ENCODE measurements at places on chromosomes 7 and 10.

DNA sequence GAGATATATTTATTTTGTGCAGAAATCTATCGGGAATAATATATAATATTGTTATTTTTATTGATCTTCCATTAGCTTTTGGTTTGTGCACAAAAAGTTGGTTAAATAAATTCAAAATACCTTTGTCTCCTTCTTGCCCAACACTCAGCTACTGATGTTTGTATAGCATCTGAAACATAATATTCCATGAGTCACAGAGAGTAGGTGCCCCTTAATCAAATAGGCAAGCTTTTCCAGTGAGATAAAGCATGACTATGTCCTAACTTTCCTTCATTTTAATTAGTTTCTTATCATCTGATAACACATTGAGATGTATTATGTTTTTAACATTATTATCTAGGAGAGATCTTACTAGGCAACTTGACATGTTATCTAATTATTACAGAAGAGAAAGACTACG lies 432.2 kb downstream of the KIF20B start:
- no peak for DNase-seq

DNA sequence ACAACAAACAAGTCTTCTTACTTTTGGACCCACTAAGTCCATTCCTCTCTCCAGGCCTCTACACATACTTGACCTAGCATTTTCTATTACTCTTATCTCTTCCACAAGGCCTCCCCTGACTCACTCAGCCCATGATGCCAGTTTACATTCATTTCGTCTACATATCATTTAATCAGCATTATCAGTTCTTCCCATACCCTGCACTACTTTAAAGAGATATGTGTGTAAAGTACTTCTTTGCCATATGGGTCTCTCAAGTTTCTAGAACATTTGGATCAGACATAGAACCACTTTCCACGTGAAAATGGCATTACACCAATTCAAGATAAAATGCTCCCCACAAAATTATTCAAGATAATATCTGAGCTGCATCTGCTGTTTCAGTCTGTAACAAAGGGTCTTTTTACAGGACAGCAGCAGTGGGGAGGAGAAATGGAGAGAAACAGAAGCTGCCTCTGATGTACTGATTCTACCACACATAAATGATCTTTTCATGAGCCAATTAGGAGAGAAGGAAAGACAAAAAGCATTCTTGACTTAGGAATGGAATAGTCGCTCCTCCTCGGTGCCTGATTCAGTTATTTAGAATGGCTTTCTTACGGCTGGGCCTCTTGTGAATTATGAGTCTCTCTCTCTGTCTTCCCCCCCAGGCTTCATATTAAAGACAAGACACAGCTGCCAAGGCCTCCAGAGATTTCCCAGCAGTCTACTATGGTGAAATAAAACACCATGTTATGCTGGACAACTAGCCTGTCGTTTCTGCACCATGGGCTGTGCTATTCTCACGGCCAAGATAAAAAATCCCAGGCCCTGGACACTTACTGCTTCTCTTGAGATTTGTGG lies 46.9 kb upstream of the SEPTIN7 start:
- DNase-seq, result peak; percentile 42

DNA sequence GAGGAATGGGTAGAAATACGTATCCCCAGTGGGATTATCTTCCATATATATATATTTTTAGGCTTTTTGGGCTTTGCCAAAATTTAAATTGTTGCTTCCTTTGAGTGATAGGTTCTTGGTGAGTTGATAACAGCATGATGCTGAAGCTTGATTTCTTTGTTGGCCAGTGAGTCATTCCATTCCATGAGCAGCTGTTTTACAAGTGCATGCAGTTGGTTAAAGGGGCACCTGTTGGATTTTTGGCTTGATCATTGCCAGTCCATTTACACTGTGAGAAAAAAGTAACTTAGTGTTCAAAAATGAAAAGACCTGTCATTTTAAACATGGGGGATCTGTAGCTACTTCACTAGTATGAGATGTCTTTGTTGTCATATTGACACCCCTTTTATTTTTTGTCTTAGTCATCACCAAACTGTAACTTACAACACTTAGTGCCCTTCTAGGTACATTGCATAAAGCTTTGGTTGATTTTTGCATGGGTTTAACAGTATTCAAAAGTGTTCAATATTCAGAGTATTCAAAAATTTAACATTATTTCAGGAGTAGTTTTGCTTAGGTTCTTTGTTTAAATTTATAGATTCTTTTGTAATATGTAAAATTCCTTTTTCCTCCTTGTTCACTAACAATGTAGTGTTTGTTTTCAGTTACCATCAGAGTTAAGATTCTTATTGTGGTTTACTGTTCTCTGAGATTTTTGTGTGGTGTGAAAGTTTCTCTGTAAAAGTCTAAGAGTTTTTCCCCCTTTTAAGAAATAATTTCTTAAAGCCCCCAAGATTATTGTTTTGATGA lies 8.8 kb downstream of the AKAP9 start:
- no peak for DNase-seq

DNA sequence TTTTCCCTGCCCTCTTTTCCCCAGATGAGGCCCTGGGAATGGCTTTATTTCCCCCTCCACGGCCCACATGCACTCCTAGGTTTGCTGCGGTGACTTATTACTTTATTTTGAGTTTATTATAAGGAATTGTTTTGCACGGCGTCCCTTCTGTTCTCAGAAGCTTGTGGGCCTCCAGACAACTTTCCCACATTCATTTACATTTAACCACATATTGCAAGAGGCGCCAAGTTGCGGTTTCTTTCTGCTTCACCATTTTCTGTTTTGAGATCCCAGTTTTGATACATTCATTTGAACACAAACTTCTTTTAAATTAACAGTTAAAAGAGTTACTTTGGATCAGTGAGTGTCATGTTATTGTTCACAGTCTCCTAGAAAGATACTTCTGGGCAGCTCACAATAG lies 532.5 kb upstream of the MGMT start:
- DNase-seq, result no peak

GRCh38 chr7:30936650-30937245 lies 25.1 kb downstream of the AQP1 start:
- DNase-seq, result no peak

DNA sequence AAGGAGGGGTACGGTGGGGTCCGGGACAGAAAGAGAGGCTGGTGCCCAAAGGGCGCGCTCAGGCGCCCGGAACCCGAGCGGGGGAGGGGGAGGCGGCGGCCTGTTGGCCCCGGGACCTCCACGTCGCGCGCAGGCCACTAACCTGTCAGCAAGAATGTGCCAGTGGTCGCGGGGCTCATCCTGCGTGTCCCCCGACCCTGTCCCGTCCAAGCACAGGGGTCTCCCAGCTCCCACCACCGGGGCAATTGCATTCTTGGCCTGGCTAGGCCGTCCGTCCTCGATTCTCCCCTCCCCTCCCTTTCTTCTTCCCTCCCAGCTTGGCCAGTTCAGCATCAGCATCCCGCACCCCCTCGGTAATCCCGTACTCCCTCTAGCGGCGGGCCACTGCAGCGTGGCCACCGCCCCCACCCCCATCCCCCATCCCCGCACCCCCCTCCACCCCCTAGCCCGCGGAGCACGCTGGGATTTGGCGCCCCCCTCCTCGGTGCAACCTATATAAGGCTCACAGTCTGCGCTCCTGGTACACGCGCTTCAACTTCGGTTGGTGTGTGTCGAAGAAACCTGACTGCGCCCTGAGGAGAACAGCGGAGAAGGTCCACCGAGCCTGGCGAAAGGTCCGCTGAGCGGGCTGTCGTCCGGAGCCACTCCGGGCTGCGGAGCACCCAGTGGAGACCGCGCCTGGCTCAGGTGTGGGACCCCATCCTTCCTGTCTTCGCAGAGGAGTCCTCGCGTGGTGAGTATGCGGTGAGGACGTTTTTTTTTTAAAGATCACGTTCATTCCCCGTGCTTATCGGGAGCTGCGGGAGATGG lies at the start of gene SGCE:
Gene SGCE (minus strand): TSS at position 286 of the 810 bp plus-strand sequence. CDS start 35 bp downstream, at position 251.
- peak; percentile 84 for DNase-seq

DNA sequence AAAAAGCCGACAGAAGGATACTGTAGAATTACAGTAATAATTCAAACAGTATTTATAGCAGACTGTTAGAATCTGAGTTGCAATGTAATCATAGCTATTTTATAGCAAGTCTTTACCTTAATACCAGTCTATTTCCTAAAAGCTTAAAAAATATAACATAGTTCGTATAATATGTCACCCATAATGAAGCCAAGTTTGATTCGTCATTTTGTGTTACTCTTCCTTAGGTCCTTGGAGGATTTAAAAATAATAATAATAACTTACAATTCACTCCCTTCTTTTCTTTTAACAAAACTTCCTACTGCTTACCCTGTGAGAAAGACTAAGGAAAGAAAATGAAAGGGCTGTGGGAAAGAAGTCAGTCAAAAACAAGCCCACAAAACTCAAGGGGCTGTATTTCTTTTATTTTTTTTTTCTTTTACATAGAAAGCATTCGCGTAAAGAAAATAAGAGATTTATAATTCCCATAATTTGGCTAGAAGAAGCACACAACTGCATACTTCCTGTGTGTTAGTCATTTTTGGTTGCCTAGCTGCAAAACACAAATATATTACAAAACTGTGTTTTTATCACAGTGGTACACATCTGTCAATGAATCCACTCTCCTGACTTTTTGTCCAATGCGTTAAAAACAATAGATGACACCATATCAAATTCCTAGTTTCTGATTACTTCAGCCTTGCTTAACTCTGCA lies 187.2 kb upstream of the CELF2 start:
- DNase-seq, result no peak

- no peak for DNase-seq
Observed at GRCh38 chr10:77431209-77431611, 206.4 kb downstream of the KCNMA1 start.

DNA sequence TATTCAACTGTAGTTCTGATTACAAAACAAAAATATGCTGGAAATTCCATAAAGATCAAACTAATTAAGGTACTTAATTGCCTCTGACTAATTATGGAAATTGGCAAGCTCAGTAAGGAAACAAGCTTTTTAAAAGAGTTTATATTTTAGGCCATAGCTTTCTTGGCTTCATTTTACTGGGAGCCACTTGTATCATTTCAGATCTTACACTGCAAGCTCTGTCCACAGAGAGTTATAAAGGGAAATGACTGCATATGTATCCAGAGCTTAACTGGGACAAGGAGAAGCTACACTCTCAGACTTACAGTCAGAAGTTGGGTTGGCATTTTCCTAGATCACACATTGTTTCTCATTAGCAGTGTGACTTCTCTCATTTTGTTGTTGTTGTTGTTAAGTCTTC lies 92.4 kb downstream of the LRRN3 start:
- no peak for DNase-seq

DNA sequence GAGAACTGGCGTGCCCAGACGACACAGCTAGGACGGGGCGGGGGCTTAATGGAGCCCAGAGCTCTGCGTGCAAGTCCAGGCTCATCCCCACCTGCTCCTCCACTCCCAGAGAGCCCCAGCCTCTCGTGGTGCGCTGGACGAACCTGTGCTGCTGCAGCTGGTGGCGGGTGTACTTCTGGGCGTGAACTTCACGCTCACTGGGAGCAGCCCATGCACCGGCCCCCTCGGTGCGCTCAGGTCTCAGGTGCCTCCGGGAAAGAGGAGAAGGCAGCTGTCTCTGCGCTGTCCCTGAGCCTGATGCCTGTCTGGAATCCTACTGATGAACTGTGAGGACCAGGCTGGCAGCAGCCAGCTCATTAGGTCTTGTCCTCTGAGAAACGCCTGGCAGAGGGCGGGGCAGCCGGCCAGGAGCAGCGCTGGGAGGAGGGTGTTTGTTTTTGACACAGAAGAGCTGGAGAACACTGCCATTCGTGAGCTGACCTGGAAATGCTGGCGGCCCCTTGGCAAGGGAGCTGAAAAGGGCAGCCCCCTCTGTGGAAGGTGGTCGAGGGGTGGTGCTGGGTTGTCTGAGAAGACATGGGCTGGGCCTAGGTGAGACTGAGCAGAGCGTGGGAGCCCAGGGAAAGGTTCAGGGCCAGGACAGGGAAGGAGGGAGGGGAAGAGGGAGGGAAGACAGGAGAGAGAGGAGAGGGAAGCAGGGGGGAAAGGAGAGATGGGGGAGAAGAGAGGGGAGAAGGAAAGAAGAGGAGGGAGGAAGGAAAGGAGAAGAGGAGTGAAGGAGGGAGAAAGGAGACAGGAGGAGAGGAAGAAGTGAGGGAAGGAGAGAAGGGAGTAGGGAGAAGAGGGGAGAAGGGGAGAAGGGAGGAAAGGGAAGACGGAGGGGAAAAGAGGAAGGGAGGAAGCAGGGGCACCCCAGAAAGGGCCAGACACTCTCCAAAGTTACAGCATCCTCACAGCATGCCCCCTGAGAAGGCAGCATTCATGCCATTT lies 53.5 kb upstream of the TNS3 start:
- DNase-seq, result peak; percentile 35

DNA sequence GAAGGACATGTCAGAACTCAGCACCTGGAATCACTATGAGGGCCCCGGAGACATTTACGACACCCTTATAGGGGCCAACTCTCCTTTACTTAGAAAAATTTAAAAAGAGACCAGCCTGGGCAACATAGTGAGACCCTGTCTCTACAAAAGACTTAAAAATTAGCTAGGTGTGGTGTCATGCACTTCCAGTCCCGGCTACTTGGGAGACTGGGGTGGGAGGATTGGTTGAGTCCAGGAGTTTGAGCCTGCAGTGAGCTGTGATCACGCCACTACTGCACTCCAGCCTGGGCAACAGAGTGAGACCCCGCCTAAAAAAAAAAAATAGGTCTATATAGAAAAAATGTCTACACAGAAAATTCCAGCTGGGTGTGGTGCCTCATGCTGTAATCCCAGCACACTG lies 7.5 kb upstream of the CYTH3 start:
- DNase-seq, result no peak

DNA sequence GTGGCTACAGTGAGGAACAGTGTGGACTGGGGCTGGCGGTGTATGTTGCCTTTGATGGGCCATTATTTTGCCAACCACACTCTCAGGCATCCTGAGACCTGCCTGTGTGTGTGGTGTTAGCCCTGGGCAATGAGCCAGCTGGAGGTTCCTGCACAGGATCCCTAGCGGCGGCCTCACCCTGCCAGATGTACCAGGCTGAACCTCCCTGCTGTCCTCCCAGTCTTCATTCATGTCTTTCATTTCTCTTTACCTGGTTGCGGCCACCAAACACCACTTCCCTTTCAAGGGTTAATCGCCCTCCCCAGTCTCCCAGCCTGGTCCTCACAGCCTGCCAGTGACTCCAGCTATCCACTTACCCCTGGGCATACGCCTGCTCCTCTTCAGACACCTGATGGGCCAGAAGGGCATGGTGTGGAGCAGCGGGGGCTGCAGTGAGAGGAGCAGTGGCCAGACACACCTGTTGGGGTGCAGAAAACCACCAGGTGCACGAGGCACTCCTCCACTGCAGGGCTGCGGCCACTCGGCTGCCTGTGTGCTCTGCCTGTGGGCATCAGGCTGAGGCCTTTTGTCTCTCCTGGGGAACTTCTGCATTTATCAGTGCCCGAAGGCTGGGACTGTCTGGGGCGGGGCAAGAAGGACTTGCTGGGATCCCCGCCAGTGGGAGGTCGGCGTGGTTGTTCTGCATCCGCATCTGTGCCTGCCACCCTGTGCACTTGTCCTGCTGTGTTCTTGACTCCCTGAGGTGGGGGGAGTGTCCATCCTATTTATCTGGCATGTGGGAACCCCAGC lies 111.6 kb downstream of the ARHGAP22 start:
- DNase-seq, result no peak

All from adrenal gland (tissue), 19 donors.